ENCODE measurements at places on chromosomes 5 and 9.

DNA sequence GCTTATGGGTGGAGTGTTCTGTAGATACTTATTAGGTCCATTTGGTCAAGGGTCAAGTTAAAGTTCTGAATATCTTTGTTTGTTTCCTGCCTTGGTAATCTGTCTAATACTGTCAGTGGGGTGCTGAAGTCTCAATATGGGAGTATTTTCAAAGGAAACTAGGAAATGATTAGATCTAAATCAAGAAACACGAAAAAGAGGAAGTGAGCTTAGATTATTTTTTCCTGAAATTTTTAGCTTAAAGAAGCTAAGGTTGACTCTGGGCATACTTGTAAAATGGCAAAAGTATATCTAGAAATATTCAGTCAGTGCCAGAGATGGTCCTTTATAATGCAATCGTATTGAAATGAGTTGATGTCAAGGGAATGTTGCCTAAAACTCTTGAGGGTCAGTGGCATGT, 313.5 kb downstream of the ICE1 start:
- DNase-seq: no peak

GRCh38 chr5:159343295-159344094, 13.2 kb upstream of the IL12B start:
- DNase-seq: no peak

DNA sequence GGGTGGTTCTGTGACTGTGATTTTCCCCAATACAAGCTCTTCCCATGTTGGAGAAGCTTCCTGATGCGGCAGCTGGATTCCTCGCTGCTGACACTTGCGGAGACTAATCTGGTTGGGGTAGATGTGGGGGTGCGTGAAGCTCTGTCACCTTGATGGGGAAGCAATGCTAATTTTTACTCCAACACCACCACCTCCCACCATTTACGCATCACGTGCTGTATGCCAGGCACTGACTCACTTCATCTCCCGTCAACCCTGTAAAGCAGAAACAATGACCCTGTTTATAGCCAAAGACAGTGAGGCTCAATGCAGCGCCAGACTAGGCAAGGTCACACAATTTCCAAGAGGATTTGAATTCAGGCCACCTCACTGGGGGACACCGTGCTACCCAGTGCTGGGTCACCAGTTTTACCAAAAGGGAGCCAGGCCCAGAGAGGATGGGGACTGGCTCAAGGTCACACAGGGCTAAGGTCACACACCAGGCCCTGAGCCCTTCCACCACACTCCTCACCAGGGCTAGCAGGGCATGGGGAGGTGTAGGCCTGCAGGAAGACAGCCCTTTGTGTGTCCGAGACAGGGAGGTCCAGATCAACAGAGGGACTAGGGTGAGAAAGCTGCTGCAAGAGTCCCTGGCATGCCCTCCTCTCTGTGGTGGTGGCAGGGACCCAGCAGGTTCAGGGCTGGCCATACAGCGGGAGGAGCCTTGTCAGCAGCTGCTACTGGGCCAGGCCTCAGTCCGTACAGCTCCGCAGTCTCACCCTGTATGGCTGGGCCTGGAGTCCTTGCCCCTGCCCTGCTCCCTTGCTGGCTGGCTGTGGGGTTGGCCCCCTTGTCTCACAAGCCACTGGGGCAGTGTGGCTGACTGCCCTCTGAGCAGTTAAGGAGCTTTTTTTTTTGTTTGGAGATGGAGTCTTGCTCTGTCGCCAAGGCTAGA, 3.3 kb downstream of the STKLD1 start:
- no peak for DNase-seq

DNA sequence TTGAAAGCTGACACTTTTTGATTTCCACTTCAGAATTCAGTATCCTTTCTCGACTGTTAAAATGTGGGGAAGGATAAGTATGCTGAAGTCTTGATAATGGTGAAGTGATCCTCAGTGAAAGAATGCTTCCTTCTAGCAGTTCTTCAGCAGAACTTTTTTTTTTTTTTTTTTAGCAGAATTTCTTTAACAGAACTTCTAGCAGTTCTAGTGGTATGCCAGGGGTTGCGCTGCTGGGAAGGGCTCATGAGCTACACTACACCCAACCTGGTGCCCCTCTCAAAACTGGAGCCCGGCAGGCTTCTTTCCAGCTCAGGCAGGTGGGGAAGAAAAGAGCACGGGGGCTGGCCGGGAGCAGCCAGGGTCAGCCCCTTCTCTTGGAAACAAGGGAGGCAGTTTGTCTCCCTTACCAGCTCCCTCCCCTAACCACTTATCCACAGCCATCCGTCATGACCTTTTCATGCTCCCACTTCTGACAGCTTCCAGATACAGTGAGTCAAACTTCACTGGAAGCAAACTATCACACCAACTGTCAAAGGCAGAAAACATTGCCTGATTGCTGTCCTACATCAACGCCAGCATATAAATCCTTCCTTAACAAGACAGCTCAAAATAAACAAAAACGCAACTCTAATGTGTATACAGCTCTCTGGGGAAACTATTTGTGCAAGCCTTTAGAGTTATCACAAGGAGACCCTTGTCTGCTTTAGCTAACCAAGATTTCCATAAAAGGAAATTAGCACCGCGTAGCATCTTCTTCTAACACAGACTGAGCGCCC, 211.5 kb downstream of the GAPVD1 start:
- DNase-seq: no peak

DNA sequence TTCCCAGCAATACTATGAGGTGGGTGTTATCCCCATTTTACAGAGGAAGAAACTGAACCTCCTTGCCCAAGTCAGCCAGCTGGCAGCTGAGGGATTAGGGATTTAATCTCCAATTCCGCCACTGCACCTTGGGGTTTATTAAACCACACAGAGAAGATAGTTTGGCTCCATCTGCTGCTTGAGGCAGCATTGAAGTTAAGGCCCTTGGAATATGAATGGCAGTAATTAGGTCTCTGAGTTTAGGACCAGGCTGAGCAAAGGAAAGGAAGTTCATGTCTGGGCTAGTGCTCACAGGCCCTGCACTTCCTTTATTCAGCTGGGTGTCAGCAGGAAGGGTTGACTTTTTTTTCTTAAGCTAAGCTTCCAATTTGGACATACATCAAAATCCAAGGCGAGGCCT, 86.9 kb upstream of the GDNF start:
- DNase-seq: no peak

GRCh38 chr5:86968301-86968753, 299.4 kb upstream of the RASA1 start:
- DNase-seq: peak; percentile 72

DNA sequence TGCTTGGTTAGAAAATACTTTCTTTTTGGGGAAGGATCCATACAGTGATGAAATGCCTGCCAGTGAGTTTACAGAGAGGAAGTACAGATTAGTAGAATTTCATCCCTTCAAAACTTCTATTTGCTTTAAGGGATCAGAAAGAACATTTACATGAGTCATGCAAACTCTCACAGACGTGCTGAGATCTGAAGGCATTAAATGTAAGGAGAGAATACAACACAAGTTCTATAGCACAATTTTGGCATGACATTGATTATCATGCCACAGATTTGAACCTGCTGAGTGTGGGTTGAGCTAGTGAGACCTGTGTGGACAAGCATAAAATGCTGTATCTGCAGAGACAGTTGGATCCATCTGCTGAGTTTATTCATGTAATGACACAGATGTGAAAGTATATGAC, 613.6 kb upstream of the SEMA6A start:
- no peak for DNase-seq

DNA sequence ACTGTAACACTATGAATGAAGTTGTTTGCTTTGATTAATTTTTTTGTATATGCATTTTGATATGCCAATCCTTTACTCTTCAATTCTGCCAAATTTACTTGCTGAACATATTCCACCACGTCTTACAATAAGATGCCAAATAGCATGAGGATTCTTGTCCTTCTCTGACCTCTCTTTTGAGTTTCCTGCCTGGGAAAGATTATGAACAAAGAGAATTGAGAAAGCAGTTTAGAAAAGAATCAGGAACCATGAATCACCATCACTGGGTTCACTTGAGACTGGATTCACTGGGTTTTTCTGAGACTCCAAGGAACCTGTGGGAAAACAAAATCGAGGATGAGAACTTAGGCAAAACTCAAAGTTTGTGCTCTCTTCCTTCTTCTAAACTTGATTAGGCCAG, 256.5 kb downstream of the CETN3 start:
- DNase-seq: no peak

- DNase-seq: no peak
These were observed 134.6 kb downstream of the OLFM1 start for GRCh38 chr9:135221951-135222631.

- DNase-seq: no peak
These were observed 77.9 kb upstream of the RPS23 start for GRCh38 chr5:82356021-82356420.

- DNase-seq: no peak
These were observed 28.5 kb upstream of the ABO start for GRCh38 chr9:133303266-133304157.

DNA sequence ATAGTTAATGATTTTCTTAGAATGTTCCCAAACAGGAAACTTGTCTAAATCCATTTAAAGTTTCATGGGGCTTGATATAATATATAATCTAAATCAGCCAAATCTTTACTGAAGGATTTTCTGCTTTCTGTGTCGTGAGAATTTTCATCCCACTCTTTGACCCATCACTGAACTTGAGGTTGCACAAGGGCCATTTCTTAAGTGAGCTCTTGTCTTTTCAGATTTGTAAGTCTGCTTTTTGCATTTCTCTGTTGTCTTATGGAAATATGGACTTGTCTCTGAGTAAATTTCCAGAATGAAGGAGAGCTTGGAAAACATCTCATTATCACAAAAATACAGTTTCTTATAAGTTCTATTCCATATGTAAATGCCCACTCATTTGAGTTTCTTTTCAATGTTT, 149.2 kb upstream of the ARRDC3 start:
- DNase-seq: no peak

GRCh38 chr5:175775416-175775815, 96.0 kb upstream of the CPLX2 start:
- DNase-seq: no peak

GRCh38 chr9:12817702-12818101, 42.9 kb downstream of the LURAP1L start:
- DNase-seq: no peak

DNA sequence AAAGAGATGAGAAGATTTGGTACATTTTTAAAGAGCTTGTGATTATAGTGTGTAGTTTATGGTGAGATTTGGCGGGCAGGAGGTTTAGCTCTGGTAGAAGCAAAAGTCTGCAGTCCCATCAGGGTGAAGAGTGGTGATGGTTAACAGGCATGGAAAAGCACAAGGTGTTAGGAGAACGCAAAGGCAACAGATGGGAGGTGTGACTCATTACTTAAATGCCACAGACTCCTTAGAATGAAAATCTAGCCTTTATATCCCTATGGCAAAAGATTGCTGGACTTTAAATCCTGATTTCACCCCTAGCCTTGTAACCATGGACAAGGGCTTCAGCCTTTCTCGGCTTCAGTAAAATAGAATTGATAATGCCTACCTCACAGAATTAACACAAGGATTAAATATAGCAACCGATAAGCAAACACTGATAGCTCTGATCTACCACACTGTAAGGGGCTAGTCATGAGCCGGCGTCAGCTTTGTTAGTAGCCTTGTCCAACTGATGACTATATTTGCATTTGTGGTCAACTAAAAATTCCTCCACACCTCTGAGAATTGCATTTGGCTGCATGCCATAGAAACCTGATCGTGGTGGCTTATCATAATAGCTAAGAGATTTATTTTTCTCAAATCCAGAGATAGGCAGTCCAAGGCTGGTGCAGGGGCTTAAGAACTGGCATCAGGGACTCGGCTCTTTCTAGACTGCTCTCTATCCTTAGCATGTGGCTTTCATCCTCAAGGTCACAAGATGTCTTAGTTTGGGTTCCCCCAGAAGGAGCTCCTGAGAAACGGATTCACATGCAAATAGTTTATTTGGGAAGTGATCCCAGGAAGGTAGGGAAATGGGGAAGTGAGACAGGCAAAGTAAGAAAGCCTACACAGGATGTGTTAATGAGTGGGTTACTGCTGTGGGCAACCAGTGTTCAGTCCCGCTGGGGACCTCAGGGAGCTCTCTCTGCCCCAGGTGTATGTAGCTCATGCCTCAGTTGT, 19.6 kb downstream of the MFAP3 start:
- DNase-seq: no peak

GRCh38 chr9:125587819-125588460, 119.1 kb downstream of the MAPKAP1 start:
- DNase-seq: no peak

GRCh38 chr5:885529-885928, 7.1 kb downstream of the BRD9 start:
- DNase-seq: no peak
